ENCODE measurements at places on chromosomes 1 and 21.

GRCh38 chr1:96987186-96987703 is 265.7 kb downstream of the PTBP2 start:
- no peak for DNase-seq

DNA sequence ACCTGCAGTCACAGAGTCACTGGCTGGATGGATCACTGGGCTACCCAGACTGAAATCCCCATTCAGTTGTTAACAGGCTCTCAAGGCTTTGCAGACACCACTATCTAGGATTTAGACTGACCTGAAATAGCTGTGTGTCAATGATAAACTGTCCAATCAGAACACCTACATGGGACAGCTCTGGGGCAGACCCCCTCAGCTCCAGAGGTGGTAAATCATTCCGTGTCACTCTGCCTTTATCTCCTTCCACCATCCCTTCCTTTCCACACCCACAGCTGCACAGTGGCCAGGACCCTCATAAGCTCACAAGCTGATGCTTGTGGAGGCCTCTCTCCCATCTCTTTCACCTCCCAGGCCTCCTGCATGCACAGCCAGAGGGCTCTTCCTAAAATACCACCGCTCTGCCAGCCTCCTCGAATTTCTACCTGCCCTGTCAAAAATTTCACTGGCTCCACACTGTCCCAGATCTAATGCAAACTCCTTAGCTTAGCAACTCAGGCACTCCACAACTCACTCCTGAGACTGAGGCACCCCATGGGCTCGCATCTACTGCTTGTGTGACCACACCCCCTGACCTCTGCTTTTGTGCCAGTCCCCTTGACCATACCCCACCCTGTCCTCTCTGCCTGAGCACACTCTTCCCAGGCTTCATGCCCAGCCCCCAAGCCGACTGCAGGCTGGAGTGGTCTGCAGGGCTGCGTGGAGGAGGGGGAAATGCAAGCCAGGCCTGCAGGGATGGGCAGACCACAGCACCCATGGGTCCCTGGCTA is 5.8 kb downstream of the CAPZB start:
- no peak for DNase-seq

GRCh38 chr1:24438423-24438901 is 22.9 kb downstream of the NIPAL3 start:
- DNase-seq, result no peak

DNA sequence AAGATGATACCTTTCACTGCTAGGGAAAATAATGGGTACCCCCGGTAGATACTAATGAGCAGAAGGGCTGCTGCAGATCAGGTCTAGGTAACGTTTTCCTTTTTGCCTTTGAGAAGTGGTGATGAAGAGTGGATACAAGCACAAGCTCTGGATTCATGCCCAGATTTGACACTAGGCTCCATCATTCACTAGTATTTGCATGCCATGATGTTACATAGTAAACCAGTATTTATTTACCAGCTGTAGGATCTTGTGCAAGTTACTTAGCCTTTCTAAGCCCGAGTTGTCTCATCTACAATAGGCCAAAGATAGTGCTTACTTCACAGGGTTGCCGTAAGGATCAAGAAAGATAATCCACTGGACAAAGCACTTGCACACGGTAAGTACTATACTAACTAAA is 14.2 kb downstream of the PTPN14 start:
- DNase-seq, result no peak

GRCh38 chr21:27814226-27814625 is 847.3 kb upstream of the ADAMTS5 start:
- no peak for DNase-seq

GRCh38 chr1:243598433-243598832 is 251.6 kb downstream of the AKT3 start:
- DNase-seq, result no peak

DNA sequence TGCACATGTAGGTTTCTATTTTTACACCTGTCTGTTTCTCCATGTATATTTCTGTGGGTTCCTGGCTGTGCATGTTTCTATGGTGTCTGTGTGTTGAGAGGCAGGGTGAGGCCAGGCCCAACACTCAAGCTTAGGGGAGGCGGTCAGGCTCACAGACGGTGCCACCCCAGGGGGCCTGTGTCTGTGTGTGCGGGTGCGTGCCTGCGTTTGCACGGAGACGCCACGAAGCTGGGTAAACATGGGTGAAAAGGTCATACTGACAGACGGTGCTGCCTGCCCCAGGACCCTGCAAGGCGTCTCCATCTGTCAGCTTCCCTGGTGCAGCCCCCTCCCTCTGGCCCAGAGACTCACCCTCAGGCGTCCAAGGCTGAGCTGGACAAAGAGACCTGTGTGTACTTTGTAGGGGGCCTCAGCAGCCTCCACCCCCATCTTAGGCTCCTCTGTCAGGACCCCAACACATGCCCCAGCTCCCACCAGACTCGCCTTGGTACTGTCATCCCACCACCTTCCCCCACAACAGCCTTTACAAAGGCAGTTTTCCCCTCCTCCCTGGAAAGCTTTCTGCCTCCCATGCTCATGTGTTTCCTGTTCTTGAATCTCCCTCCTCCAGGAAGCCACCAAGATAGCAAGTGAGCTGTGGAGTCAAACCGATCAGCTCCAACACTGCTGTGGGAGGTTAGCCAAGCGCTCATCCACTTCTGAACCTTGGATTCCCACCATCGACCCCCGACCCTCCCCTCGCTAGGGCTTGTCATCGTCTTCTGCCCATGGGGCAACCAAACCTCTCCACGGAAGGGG is 34.1 kb downstream of the PTPRF start:
- DNase-seq, result no peak

DNA sequence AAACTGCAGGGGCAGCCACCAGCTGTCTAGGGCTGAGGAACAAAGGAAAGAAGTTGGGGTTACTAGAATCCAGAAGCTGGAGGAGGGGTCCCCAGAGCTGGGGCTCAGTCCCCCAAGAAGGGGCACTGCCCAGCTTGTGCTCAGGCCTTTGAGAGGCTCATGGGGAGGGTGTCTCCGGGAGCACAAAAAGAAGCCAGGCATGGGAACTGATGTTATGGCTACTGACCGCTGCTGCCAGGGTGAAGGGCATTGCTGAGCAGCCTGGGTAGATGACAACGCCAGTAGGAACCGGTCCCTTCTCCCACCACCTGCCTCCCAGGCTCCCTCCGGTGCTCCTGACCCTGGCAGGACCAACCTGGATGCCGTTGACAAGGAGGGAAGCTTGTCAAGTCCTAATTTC is 762.5 kb upstream of the TPTE start:
- no peak for DNase-seq

- peak; percentile 22 for DNase-seq
Measured at GRCh38 chr1:207499573-207499972, 3.6 kb downstream of the CR1 start.

DNA sequence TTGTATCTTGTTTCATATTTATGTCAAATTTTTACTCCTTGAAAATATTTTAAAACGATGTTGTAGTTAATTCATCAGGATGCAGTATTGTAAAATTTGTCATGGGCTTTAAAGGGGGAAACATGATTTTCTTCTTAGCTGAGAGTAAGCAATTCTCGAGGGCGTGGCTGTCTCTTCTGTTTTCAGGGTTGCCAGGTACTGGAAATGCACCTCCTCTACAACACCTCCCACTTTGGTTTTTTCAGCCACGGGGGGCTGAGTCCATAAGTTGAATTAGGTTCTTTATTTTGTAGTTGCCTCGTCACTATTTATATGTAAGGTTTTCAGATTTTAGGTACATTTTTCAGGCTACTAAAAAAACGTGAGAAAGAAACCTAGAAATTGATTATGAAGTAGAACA is 64.0 kb downstream of the PRDM2 start:
- no peak for DNase-seq

DNA sequence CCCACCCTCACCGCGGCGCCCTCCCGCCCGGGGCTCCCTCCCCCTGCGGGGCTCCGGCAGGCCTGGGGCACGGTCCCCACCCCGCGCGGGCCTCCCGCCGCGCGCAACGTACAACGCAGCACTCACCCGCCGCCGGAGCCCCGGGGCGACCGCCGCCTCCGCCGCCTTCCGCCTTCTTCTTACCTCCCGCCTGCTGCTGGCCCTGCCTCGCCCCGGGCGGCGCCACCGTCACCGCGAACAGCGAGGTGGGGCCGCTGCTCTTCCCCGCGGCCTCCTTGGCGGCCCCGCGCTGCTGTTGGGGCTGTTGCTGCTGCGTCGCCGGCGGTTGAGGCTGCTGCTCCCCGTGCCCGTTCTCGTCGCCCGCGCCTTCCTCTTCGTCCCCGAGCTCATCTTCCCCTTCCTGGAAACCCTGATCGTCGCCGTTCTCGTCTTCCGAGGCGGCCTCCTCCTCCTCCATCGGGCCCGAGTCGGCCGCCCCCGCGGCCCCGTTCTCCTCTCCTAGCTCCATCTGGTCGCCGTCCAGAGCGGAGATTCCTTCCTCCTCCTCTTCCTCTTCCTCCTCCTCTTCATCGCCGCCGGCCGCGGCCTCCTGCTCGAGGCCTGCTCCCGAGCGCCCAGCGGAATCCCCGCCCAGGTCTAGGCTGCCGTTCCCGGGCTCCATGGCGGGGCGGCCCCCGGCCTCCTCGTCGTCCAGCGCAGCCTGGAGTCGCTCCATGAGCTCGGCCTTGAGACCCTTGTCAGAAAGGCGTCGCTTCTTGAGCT is 671 bp downstream of the HNRNPU start:
- no peak for DNase-seq

DNA sequence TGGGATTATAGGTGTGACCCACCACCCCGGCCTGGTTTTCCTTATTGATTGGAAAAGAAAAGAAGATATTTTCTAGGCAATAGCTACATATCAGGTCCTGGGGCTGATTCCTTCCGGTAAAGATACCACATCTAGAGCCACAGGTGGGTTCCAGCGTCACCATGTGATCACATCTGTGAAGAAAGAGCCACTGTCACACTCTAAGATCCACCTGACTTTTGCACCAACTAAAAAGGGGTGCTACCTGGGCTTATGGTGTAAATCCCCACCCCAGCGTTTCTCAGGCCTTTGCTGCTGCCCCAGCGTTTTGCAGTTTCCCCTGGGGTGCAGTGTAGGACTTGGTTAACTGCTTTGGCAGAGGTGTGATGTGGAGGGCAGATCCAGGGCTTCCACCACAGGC is 22.3 kb upstream of the PDE9A start:
- no peak for DNase-seq

- DNase-seq, result no peak
Measured at GRCh38 chr1:66327588-66327987, 206.4 kb upstream of the SGIP1 start.

DNA sequence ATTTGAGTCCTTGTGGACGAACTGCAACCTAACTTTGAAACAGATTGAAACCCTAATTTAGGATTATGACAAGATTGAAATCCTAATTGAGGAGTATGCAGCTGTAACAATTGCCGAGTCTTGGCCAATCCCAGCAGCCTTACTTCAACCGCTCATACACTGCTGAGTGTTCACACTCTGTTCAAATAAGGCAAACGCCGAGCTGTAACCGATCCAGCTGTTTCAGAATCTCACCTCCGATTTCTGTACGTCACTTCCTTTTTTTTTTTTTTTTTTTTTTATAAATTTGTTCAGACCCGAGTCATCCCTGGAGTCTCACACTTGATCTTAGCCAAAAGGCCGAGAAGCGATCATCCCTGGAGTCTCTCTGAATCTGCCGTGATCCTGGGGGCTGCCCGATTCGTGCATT is 22.3 kb upstream of the ATP5PO start:
- no peak for DNase-seq

GRCh38 chr21:14762734-14763694 is 216.9 kb upstream of the SAMSN1 start:
- no peak for DNase-seq

GRCh38 chr1:26317612-26318337 is at the start of gene CD52:
CD52 (plus strand) TSS chr1:26317958; CDS start chr1:26318018, 60 bp downstream.
- no peak for DNase-seq

Measured in stimulated activated CD8-positive, alpha-beta memory T cell treated with anti-CD3 and anti-CD28 coated beads, Interleukin-4, amount 100 ng/mL, for 1 hour (primary cell).